ENCODE measurements at places on chromosomes 3 and 15. TPM values are rescaled to one million over a fixed set of nuclear protein-coding genes. Genes with fewer than 3 reads are reported as not detected.

Gene SAXO2
- total RNA-seq, result 1.8 TPM

Gene NCK1
- total RNA-seq, result 28.3 TPM

Gene PP2D1
- total RNA-seq, result not detected

- no peak for DNase-seq
Measured at GRCh38 chr3:19346759-19347158, 198.4 kb downstream of the KCNH8 start.

- no peak for DNase-seq
Measured at GRCh38 chr3:3654916-3655315, 144.3 kb upstream of the LRRN1 start.

- DNase-seq, result no peak
Measured at GRCh38 chr3:80040067-80040466, 272.3 kb upstream of the ROBO1 start.

Gene DNASE1L3
- 0.20 TPM for total RNA-seq

Gene PCSK6
- 1.3 TPM for total RNA-seq

DNA sequence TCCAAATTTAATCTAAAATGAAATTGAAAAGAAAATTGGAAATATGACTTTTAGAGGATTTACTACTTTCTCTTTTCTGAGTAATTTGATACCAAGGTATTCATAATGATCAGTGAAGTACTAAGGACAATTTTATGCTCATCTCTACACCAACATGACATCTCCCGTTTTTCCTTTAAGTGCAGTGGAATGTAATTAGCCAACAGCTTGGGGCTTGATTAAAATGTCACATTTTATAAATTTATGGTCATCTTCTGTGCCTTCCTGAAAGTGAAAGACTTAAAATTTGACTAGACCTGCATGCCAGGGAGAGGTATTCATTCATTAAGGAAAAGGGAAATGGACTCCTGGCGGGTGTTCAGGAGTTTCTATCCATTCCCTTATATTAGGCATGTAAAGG lies 228.2 kb upstream of the CNTN3 start:
- no peak for DNase-seq

DNA sequence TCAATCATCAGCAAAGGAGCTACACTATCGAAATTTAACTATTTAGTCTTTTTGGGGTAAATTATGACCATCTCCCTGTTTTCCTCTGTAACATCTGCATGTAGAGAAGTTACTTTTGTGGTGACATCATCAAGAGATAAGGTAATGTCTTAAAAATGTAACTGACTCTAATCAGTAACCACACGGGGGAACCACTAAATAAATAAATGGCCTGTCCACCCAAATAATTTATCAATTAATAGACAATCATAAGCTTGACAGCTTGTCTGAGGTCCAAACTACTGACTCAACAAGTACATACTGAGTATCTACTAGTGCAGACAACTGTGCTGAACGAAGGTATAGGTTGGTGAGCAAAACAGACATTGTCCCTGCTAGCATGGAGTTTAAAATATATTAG lies 219.3 kb downstream of the SLC9A9 start:
- DNase-seq, result no peak
